ENCODE measurements at places on chromosomes 3 and 15.

DNA sequence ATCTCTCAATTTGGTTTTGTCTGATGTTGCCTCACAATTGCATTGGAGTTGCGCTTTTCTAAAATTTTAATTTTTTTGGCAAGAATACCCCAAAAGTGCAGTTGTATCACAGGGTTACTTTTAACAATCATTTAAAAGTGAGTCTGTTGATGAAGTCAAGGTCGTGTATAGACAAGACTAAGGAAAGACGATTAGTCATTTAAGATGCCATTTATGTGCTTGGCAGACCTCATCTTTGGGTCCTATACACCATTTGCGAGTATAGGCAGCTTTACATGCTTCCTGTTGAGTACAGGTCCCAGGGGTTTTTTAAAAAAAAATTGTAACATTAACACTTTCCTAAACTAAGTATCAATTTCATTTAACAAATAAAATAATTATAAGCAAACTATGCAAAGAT, 12.5 kb downstream of the ARNT2 start:
- no peak for DNase-seq

DNA sequence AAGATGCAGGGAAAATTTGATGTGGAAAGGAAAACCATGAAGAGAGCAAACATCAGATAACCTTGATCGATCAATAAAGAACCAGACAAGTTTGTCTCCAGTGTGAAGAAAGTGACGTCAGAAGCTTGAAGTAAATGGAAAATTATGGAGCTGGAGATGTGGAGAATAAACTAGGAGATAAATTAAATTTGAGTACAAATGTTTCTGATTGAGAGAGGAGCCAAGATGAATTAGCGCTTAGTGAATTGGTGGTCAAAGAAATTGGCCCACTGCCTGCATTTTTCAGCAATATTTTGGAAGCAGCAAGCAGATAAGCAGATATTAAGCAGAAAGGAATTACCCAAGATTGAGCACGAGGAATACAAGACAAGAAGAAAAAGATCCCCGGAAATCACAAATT, 567.3 kb upstream of the ZNF385D start:
- no peak for DNase-seq

- no peak for DNase-seq
Observed at GRCh38 chr3:65971293-65972252, 67.1 kb downstream of the MAGI1 start.

GRCh38 chr15:64731012-64731804, 44.2 kb downstream of the RBPMS2 start:
- peak; percentile 93 for DNase-seq

GRCh38 chr15:34583399-34584329, at the start of gene GOLGA8B:
Gene GOLGA8B (minus strand): TSS chr15:34583651. CDS start chr15:34535912, 47,739 bp downstream.
- peak; percentile 87 for DNase-seq

- no peak for DNase-seq
Observed at GRCh38 chr15:100186366-100186765, 155.4 kb downstream of the ADAMTS17 start.

DNA sequence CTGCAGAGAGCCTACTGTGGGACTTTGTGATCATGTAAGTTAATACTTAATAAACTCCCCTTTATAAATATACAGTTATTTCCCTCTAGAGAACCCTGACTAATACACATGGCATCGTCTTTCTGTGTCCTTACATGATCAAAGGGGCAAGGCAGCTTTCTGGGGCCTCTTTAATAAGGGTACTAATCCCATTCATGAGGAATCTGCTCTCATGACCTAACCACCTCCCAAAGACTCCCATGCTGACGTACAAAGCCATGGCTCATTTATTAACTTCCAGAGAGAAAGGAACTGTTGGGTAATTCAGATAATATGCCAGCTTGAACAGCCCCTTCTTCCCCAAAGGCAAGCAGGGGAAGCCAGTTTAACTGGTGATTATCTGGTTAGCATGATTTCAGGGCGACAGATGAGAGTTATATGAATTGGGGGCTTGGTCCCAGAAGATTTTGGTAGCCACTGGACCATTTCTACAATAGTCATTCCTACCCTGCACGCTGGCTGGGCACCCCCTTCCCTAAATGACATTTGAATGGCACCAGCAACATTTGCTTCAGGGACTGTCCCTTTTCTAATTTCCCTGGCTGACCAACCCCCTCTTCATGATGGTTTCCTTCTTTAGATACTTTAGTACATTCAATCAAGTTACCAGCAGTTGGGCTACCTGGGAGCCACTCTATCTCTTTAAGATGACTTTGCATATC, 83.6 kb upstream of the C3orf80 start:
- no peak for DNase-seq
